Vagina (tissue), 2 donors: ENCODE measurements at places on chromosomes 16 and 17.

DNA sequence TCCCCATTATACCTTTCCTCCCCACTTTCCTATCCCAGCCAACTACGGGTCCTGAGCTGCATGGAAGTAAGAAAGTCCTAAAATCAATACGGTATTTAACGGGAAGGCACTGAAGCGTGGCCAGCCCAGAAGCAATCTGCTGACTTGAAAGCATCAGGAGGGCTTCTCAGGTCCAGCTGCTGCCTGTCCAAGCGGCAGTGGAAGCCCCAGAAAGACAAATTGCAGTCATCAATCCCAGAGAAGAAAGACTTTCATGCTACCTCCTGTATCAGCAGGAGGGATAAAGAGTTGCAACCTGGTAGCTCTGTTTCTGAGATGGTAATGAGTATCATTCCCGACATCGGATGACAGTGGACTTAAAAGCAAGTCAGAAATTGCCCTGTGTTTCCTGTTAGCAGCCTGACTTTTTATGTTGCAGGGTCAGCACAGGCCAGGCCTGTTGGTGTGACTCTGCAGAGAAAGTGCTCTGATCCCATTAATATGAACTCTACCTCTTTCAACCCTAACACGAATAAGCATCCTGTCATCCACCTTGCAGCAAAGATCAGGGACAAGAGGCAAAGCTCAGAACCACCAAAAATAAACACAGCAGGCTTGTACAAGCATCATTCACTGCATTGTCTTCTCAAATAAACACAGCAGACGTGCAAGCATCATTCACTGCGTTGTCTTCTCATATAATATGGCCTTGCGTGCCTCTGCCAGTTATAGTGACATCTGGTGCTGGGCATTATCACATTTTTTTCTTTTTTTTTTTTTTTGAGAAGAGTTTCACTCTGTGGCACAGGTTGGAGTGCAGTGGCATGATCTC is 358.6 kb upstream of the CDH11 start:
- DNase-seq = no peak
- H3K4me3 ChIP-seq = no peak overlapping the region
- H3K27me3 ChIP-seq = no peaks in the 10 kb centered on the region

DNA sequence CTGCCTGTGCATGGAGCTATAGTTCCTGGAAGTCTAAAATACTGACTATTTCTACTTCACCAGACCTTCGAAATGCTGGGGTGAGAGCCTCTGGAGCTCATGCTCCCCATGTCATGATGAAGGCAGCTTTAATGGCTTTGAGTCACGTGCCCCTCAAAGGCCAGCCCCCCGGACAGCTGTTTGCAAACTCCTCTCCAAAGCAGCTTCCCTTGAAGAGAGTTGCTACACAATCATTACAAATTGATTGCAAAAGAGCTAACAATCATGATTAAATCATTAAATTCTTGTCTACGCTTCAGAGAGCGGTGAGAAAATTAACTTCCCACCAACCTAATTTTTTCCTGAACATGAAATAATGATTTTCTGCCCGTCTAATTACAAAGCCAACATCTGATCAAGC is 134.8 kb upstream of the IRX6 start:
- H3K4me3 ChIP-seq = no peak overlapping the region
- no peak overlapping the region for H3K27ac ChIP-seq
- DNase-seq = no peak
- H3K27me3 ChIP-seq = no peaks in the 10 kb centered on the region

GRCh38 chr17:81400996-81401722 is 5.9 kb downstream of the BAHCC1 start:
- no peak for DNase-seq
- peak overlapping the region; percentile 95 for H3K27ac ChIP-seq
- H3K27me3 ChIP-seq = no peaks in the 10 kb centered on the region
- peak overlapping the region; percentile 76 for H3K4me3 ChIP-seq
- no peaks in the 10 kb centered on the region for H3K36me3 ChIP-seq

GRCh38 chr17:19381361-19381740 is 3.1 kb downstream of the MAPK7 start:
- H3K27me3 ChIP-seq = no peaks in the 10 kb centered on the region
- peak overlapping the region; percentile 65 for H3K27ac ChIP-seq
- no peak for DNase-seq
- H3K4me3 ChIP-seq = no peak overlapping the region
- peaks cover 77% of the 10 kb centered on the region for H3K4me1 ChIP-seq
- no peaks in the 10 kb centered on the region for H3K36me3 ChIP-seq

- no peak overlapping the region for H3K27ac ChIP-seq
- no peaks in the 10 kb centered on the region for H3K4me1 ChIP-seq
- no peaks in the 10 kb centered on the region for H3K36me3 ChIP-seq
- H3K4me3 ChIP-seq = no peak overlapping the region
Observed at GRCh38 chr17:32285306-32285705, 19.7 kb downstream of the RHBDL3 start.

DNA sequence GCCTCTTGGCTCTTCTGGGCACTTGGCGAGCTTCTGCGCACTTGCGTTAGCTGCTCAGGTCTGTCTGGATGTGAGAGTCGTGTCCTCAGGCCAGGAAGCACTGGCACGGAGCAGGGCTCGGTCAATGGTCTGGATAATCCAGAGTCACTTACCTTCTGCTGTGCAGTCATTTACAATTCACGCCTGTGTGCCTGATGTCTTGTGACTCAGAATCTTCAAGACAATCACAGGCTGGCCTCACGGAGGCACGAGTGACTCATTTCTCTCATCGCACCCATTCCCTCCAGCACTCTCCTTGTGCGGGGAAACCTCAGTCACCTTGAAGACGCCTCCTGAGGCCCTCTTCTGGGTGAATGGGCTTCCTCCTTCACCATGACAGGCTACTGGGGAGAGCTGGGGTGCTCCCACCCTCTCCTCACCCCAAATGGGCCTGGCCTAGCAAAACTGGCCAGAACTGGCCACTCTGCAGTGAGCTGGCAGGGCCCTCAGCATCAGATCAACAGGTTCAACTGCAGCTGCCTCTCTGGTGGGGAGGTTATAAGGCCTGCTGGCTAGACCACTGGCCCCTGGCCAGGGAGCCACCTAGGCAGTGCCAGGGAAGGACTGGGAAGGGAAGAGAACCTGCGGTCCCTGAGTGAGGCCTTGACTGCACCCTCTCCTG is 1.9 kb upstream of the CAPN15 start:
- no peaks in the 10 kb centered on the region for H3K27me3 ChIP-seq
- H3K4me3 ChIP-seq = peak overlapping the region; percentile 82
- H3K36me3 ChIP-seq = no peaks in the 10 kb centered on the region

DNA sequence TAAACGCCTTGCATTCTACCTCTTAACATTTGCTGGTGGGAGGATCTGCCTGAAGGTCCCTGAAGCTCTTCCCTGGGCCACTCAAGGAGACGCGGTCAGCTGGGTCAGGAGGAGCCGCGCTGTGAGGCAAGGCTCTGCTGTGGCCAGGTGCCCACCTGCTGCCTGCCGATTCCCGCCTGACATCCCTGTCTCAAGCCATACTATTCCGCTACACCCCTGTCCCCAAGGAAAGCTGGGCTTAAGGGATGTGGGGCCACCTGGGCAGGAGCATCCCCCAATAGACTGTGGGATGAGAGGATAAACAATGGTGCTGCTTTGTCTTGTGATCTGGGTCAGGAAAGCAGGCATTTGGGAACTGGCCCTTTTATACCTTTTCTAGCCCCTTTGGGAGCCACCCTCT is 5.1 kb downstream of the TPPP3 start:
- no peaks in the 10 kb centered on the region for H3K27me3 ChIP-seq
- no peak overlapping the region for H3K4me3 ChIP-seq
- peaks cover 26% of the 10 kb centered on the region for H3K4me1 ChIP-seq
- DNase-seq = no peak
- no peaks in the 10 kb centered on the region for H3K36me3 ChIP-seq
- H3K27ac ChIP-seq = no peak overlapping the region

DNA sequence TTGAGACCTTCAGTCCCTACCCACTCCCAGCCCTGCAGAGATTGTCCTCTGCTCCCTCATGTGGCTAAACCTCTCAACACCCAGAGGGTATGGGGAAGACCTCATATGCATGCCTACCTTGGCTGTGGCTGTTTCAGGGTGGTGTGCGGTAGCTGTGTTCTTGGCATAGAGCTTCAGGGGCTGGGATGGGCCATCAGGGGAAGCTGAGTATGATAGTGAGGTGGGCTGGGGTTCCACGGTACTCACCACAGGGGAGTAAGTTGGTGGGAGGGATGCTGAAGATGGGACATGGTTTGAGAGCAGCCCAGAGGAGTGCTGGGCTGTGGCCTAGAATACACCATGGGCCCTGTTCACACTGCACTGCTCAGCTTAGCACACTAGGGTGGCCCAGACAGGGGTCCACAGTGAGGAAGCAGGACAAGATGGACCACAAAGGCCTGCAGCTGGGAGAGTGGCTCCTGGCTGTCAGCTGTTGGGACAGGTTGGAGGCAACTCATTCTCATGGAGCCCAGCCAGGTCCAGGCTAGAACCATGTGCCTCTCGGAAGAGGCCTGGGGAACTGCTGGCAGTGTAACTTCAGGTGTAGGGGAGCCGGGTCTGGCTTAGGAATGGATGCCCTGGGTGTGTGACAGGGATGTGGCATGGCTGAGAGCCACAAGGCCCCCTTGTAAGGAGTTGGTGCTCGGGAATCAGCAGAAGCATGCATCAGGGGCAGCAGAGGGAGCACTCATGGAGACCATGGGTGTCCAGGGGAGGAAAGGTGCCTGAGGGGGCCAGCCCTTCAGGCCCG is 3.1 kb downstream of the MFAP4 start:
- no peaks in the 10 kb centered on the region for H3K27me3 ChIP-seq
- no peak for DNase-seq
- no peaks in the 10 kb centered on the region for H3K36me3 ChIP-seq

DNA sequence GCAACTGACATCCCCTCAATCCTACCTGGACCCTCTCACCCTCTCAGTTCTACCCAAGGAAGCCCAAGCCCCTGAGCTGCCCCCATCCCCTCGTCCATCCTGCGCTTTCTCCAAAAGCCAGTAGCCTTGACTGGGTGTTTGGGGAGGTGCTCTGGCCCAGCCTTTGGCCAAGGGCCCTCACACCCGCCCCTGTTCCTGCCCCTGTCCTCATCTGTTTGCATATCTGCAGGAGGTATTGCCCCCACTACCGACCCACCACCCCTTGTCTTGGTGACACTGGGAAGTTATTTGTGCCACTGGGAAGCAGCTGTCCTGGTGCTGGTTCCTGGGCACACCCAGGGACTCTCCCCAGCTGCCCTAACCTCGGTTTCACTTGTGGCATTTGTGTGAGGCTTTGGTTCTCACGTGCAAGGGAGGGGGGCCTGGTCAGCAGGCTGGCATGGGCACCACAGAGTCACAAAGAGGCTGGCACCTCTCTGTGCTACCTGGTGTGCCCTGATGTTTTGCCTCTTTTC is 75.3 kb downstream of the MRC2 start:
- DNase-seq = no peak
- H3K27ac ChIP-seq = no peak overlapping the region
- H3K4me3 ChIP-seq = no peak overlapping the region
- peaks cover 26% of the 10 kb centered on the region for H3K4me1 ChIP-seq

DNA sequence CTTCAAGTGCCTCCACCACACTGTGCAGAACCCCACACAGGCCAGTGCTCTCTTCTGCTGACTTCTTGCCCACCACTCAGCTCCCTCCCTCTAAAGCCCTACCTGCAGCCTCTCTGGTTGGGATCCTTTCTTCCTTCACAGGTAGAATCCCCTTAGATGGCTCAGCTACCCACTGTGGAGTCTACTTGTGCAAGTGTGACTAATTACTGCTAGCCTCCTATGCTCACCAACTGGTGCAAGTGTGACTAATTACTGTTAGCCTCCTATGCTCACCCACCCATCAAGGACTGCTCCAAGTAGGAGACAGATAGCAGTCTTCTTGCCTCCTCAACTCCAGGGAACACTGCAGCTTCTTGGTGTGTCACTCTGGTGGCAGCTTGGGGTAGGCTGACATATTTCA is 43.6 kb downstream of the TEX14 start:
- H3K4me1 ChIP-seq = no peaks in the 10 kb centered on the region
- DNase-seq = no peak
- H3K36me3 ChIP-seq = no peaks in the 10 kb centered on the region
- no peaks in the 10 kb centered on the region for H3K27me3 ChIP-seq
- no peak overlapping the region for H3K27ac ChIP-seq

GRCh38 chr17:44204441-44204882 is 4.8 kb upstream of the ATXN7L3 start:
- peaks cover 15% of the 10 kb centered on the region for H3K4me1 ChIP-seq
- H3K27ac ChIP-seq = no peak overlapping the region
- no peaks in the 10 kb centered on the region for H3K36me3 ChIP-seq
